Inflammatory macrophage treated with lipopolysaccharide for 4 hours (primary cell): ENCODE measurements at places on chromosomes 2 and 18.
A peak's percentile ranks its signal among the peaks of the same experiment; 100 is the strongest.

DNA sequence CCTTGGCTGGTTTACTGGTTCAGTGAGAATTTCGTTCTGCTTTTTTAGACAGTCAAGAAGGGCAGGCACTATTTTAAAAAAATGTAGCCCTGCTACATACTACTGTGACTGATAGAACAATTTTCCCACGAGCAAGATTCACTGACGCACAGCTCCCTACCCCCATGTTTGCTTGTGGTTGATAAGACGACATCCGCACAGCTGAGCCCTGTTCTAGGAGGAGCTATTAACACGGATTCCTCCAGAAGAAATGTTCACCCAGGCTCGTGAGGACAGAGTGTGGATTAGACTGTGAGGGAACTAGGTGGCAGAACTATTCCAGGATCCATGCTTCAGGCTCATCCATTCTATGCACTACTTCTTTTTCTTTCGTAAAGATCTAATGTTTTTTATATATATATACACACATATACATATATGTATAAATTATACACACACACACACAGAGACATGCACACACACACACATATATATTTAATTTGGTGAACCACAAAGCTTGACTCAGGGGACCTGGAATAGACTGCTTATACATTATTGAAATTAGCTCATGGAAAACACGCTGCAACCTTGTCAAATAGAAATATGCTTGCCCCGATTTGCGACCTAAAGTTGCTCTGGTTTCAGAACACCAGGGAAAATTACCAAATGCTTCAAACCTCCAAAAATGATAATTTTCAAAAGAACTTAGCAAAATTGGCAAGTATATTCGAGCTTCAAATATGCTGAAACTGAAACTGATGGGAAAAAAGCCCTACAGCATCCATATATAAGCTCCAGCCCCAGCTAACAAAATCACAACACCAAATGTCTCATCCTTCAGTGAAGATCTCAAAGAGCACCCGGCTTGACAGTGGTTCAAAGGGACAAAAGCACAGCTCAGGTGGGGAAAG lies 370.4 kb downstream of the SOCS6 start:
- no peak for DNase-seq

GRCh38 chr18:79071037-79071436 lies 1.8 kb downstream of the ATP9B start:
- peak; percentile 97 for DNase-seq

GRCh38 chr2:70685771-70686171 lies 82.2 kb downstream of the ADD2 start:
- no peak for DNase-seq

DNA sequence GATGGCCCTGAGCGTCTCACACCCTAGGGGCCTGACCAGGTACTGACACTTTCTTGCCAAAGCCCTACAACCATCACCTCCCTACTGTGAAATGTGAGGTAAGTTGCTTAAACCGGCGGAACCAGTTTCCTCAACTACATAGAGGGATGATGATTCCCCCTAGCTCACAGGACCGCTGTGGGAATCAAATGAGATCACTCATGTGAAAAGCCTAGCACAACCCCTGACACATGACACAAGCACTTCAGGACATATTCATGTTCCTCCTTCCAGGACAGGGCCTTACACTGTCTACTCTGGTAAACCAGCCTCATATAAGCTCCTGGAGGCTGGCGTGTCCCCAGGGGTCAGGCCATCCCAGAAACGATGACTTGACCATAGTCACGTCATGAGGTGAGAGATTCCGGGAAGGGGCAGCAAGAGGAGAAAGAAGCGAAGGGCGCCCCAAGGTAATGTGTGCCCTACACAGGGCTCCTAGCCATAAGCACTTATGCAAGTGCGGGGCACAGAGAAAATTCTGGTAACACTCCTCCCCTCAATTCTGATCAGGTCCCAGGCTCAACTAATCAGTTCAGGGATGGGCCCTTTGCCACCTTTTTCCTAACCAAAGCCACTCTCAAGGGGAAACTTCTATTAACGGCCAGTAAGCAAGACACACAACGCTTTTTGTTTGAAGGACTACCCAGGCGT lies 49.5 kb downstream of the C2orf42 start:
- peak; percentile 98 for DNase-seq

DNA sequence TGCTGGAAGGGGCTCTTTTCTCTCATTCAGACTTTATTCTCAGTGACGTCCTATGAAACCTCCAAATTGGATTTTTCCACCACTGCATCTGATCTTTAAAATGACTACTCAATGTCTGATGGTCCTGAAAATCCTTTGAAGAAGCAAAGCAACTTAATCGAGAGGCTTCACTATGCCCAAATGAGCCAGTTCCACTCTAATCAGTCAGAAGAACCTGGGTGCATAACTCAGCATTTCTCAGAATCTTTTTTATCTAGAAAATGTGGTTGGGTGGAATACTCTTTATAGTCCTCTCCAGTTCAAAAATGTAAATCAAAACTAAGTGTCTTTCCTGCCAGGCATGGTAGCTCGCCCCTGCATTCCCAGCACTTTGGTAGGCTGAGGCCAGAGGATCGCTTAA lies 60.7 kb downstream of the PRELID3A start:
- no peak for DNase-seq

- no peak for DNase-seq
Measured at GRCh38 chr18:13399511-13399910, 181.0 kb downstream of the LDLRAD4 start.

DNA sequence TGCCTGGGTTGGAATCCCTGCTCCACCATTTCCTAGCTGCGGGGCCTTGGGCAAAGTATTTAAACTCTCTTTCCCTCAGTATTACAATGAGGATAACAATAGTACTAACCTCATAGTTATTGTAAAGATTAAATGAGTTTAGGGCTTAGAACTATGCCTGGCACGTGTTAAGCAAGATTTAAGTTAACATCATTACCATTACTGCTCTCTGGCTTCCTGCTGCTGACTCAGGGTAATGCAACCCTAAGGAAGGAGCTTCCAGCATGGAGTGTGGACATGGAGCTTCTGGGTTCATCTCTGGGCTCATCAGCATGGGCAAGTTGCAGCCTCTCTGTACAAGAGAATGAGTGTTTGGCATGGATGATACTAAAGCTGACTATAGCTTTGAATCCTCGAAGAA lies 374.2 kb upstream of the MAP2 start:
- no peak for DNase-seq

GRCh38 chr2:223055140-223055539 lies 3.1 kb downstream of the KCNE4 start:
- DNase-seq: no peak

GRCh38 chr2:50318147-50318546 lies 713.8 kb downstream of the NRXN1 start:
- DNase-seq: no peak
